ENCODE measurements at places on chromosomes 4 and X.
A peak's percentile ranks its signal among the peaks of the same experiment; 100 is the strongest.

- DNase-seq, result no peak
These were observed 209.1 kb upstream of the SLC7A11 start for GRCh38 chr4:138451276-138451663.

- peak; percentile 28 for DNase-seq
These were observed 1.2 kb downstream of the GABRB1 start for GRCh38 chr4:47032405-47033106.

- DNase-seq, result no peak
These were observed 2.2 kb downstream of the IDUA start for GRCh38 chr4:988726-989721.

GRCh38 chrX:3134316-3134945 is 93.2 kb downstream of the ARSF start:
- no peak for DNase-seq

DNA sequence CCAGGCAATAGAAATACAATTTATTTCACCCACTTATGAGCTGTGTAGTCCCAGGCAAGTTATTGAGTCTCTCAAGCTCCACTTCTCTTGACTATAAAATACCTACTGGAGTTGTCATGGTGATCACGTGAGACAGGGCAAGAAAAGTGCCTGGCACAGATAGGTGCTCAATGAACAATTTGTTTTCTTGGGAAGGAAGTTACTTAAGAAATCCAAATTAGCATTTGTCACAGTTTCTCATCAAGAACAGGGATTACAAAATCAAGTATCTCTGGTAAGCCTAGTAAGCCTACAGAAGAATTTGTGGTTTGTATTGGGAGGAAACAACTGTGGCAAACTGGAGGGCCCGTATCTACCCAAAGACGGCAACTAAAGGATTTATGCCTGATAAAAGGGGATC is 37.5 kb upstream of the RASGEF1B start:
- no peak for DNase-seq

GRCh38 chr4:156362581-156362980 is 408.9 kb upstream of the CTSO start:
- no peak for DNase-seq

- no peak for DNase-seq
These were observed 871.3 kb downstream of the RAB28 start for GRCh38 chr4:12612876-12613275.

DNA sequence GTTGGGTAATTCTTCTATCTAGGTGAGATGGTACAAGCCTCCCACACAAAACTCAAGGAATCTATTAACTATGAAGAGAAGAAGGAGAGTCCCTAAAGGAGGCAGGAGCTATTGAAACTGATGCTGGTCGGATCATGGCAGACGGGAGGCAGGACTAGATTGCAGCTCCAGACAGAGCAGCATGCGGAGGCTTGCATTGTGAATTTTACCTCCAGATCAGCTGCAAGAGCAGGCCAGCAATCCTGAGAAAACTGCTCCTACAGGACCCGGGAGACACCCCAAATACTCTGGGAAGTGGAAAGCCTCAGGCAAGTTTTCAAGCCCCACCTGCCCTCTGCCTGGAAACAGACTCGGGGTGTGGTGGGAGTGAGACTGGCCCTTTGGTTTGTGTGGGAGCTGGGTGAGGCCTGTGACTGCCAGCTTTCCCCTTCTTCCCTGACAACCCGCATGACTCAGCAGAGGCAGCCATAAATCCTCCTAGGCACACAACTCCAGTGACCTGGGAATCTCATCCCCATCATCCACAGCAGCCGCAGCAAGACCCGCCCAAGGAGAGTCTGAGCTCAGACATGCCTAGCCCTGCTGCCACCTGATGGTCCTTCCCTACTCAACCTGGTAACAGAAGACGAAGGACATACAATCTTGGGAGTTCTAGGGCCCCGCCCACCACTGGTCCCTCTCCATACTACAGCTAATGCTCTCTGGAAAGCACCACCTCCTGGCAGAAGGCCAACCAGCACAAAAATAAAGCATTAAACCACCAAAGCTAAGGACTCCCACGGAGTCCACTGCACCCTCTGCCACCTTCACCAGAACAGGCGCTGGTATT is 30.9 kb downstream of the GATB start:
- DNase-seq, result no peak

GRCh38 chr4:8920289-8920965 is 48.8 kb upstream of the HMX1 start:
- DNase-seq, result no peak

- no peak for DNase-seq
These were observed 6.8 kb upstream of the RRAGB start for GRCh38 chrX:55710701-55711100.

- DNase-seq, result no peak
These were observed 53.7 kb downstream of the TEC start for GRCh38 chr4:48215977-48216376.
